ENCODE measurements at places on chromosomes 3 and 15.

- peak; percentile 28 for DNase-seq
Observed at GRCh38 chr15:55230051-55230670, 33.4 kb upstream of the RSL24D1 start.

- DNase-seq, result no peak
Observed at GRCh38 chr15:76440441-76440840, 103.9 kb downstream of the ISL2 start.

DNA sequence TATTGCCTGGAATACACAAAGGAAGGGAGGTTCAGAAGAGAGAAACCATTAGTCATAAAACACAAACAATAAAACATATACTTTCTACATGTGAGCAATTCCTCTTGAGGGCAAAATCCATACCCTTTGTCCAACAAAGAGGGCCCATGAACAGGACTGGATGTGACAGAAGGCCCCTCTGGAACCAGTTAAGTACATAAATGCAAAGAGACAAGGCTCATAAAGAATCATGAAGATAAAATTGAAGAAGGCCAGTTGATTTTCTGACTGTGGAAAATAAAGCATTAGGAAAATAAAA is 58.3 kb upstream of the CPOX start:
- no peak for DNase-seq

DNA sequence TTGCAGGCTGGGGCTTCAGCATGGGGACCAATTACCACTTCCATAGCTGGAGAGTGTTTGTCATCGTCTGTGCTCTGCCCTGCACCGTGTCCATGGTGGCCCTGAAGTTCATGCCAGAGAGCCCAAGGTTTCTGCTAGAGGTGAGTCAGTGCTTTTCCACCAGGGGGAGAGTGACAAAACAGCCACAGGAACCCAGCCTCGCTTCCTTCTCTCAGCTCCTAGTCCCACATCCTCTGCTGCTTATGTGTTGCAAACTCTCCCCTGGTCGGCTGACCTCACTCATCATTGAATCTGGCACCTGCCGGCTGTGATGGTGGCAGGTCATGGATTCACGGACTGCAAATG is 158.3 kb downstream of the SV2B start:
- no peak for DNase-seq

Measured in CD4-positive, alpha-beta T cell treated with Interleukin-12 subunit alpha and Interleukin-12 subunit beta, for 1 hour (primary cell).